Activated T-cell treated with anti-CD3 and anti-CD28 coated beads for 1 hour (primary cell): ENCODE measurements at places on chromosomes 3 and 15.

GRCh38 chr15:25228261-25228660, 210.6 kb downstream of the UBE3A start:
- DNase-seq: no peak

DNA sequence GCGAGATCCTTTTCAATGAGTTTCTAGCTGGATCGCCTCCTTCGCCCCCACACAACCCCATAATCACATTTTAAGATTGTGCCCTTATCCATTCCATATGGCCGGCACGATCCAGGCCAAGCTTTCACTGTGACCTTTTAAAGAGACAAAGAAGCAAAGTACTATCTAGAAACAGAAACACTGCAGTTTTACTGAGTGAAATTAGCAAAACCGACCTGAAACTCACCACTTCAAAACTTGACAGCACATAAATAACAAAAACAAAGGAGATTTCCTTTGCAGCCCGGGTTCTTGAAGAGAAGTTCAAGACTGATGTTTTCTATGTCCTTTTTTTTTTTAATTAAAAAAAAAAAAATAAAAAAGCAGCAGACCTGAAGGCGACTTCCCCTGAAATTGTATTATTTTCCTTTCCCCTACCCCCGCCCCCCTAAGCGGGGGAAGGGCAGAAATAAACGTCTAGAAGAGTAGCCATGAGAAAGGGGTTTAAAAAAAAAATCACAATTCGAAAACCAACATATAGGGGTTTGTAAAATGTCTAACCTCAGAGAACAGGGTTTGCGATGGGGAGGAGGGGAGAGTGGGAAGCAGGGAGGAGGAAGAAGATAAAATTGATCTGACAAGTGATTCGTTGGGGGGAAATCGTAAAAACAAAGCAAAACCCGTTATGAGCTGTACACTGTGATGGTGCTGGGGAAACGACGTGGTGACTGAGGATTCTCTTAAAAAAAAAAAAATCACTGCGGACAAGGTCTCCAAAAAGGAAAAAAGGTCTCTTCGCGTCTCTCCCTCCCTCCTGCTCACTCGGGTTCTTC, 1.5 kb downstream of the SATB1 start:
- peak; percentile 18 for DNase-seq

DNA sequence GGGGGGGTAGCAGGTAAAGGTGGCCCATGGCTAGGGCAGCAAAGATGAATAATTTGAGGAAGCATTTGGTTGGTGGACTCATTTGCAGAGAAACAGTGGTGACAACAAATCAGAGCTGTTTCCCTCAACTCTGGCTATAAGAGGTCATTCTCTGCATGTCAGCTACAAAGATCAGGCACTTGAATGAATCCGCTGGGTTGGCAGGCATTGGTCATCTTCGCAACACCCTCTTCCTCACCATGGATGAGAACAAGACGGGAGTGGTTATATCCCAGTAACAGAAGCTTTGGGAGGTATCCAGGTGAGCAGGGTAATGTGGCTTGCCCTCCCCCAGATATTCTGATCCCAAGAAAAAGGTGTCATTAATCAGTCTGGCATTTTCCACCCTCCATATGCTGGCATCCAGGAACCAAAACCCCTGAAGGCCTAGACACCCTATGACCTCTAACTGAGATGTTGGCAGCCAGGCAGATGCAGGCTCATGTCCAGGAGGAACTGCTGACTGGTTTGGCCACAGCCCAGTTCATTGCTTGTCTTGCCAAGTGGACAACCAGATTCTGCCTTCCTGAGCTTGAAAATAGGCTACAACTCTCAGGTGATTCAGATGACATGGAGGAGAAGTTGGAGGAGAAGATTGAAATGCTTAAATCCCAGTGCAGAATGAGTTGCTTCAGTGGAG, 108.9 kb upstream of the TRIM42 start:
- DNase-seq: no peak

DNA sequence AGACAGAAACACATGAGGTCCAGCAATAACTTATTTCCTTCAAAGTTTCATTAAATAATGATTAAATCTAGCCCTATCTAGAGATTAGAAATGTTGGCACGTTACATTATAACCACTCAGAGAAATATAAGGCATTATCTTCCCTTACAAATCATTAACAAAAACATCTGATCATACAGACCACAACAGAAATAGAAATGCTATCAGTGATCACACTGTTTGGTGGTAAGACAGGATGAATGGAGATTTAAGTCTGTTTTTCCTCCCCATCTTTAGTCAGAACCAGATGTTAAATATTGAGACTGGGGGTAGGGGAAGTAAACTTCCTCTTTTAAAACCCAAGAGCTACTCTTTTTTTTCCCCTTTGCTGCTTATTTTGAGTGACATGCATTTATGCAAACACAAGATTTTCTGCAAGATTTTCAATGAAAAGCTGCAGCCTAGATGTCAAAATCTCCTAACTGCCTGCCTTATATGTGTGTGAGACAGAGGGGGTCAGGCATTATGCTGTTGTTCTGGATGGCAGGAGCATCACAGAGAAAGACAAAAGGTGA, 70.4 kb downstream of the CBLB start:
- DNase-seq: no peak

GRCh38 chr3:63124090-63124489, 154.0 kb upstream of the SYNPR start:
- no peak for DNase-seq
